Retinal pigment epithelial cell (primary cell): ENCODE measurements at places on chromosomes 7 and 10.

GRCh38 chr10:118167056-118167700 lies 120.4 kb upstream of the RAB11FIP2 start:
- peak; percentile 24 for DNase-seq

- DNase-seq: no peak
Observed at GRCh38 chr7:142896151-142896550, 10.6 kb upstream of the TRPV6 start.

GRCh38 chr10:128050936-128051335 lies 75.3 kb downstream of the MKI67 start:
- no peak for DNase-seq

DNA sequence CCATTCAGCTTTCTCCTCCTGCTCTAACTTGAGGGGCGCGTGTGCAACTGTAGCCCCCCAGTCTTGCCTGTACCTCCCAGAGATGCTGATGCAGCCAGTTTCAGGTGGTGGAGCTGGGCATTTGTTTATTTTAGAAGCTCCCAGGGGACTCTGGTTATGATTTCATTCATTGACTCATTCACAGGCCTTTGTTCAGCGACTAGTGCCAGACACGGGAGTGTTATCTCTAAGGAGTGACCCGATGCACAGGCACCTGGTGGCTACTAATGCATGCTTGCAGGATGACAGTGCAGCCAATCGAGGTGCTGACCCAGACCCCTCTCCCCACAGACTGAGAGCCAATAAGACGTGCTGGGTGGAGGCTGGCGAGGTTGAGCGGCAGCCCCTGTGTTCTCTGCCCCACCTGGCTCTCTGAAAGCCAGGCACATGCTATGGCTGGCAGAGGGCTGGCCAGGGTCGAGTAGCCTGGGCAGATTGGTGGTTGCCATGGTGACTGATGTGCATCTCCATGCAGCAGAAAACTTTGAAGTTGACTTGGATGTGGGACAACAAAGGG lies 19.7 kb upstream of the SLC18A2 start:
- no peak for DNase-seq

GRCh38 chr10:75100764-75101291 lies 10.6 kb upstream of the SAMD8 start:
- DNase-seq: no peak

- DNase-seq: no peak
Observed at GRCh38 chr10:31147210-31147608, 115.5 kb upstream of the ZNF438 start.

DNA sequence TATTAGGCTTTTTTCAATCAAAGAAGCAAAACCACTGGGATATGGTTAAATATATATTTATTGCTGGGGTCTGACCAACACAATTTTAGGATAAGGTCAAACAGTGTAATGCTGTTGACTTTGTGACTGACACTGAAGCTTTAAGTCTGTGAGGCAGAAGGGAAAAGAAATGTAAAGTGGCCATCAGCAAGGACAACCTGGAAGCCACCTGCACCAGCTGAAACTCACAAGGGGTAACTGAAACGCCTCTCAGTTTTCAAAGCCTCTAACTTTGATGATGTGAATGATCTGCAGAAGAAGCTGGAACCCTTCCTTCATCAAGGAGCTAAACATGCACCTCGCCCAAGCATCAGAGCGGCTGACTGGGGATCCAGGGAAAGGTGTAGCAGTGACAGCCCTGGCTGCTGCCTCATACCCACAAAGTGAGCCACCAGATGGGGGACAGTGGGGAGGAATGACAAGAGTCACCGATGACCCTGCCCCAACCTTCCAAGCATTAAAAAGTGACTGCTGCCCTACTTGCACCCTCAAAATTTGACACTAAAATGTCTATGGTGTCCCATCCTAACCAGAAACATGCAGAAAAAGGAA lies 284.9 kb upstream of the CNTNAP2 start:
- no peak for DNase-seq

DNA sequence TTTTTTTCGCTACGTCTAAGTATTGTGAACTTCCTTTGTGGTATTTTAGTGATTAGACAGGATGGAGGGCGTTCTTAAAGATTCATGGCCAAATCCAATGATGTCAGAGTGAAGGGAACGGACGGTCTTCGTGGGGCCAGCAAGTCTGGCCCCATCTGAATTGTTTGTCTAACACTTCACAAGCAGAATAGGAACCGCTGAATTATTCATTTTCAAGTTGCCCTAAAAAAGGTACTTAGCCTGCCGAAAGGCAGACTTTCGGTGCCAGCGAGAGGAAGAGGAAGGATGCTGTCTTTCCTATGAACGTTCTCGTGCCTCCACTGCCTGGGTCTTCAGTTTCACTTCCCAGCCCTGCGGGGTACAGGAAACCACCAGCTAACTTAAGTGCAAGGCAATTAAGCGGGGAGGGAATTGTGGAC lies 145.7 kb upstream of the SH2B2 start:
- DNase-seq: no peak

- no peak for DNase-seq
Observed at GRCh38 chr7:21763818-21764217, 181.9 kb downstream of the CDCA7L start.

DNA sequence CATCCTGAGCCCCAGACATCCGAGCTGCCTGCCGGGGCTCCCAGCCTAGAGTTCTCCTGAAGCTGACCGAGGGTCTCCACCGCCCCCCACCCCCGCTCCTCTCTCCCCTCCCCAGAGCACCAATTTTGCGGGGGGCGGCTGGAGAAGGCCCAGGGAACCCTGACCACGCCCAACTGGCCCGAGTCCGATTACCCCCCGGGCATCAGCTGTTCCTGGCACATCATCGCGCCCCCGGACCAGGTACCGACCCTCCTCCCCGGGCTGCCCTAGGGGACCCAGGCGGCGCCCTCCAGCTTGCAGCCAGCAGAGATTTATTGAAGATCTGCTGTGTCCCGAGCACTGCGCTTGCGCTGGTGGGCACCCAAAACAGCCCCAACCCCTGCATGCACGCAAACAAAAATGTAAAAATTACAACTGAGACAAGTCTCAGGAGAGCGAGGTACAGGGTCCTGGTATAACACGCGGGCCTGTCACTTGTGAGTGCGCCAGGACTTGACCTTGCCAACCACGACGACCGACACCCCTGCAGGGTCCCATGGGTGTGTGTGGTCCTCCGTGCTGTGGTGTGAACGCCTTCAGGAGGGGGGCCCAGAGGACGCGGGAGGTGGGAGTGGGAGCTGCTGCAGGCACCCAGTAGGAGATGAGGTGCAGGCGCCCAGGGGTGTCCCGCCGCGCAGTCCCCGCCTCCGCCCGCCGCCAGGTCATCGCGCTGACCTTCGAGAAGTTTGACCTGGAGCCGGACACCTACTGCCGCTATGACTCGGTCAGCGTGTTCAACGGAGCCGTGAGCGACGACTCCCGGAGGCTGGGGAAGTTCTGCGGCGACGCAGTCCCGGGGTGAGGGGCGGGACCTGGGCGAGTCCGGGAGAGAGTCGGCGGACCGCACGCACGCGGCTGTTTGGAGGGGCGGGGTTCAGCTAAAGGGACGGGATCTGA lies 3.1 kb downstream of the PCOLCE start:
- no peak for DNase-seq

DNA sequence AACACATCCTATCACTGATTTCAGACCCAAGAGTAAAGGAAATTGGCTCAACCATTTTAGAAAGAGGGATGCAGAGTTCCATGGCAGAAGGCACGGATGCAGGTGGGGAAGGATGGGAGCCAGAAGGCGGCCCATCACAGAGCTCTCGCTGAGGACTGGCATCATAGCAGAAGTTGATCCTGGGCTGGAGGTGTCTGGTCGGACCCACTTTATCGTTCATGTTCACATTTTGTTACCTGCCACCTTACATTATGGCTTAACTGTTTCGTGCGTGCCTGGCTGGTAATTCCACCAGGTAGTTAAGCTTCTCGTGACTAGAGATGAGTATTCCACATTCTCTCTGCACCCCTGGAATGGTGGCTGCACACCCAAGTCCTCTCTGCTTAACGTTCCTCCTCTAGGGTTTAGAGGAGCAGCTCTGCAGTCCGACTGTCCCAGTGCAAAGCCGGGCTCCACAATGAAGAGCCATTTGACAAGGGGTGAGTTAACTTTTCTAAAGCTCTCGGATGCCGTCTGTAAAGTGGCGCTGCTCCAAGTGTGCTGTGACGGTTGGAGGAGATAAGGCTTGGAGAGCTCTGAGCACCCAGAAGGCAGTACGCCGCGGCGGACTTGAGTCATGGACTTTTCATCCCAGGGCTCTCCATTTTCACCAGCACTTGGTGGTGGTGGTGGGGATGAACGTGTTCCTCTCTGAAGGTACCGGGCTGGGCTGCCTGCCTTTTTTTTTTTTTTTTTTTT lies 157.1 kb upstream of the SHH start:
- DNase-seq: no peak

GRCh38 chr10:94320285-94320914 lies 42.3 kb downstream of the NOC3L start:
- no peak for DNase-seq

GRCh38 chr7:326809-327232 lies 36.9 kb downstream of the FOXL3 start:
- no peak for DNase-seq

DNA sequence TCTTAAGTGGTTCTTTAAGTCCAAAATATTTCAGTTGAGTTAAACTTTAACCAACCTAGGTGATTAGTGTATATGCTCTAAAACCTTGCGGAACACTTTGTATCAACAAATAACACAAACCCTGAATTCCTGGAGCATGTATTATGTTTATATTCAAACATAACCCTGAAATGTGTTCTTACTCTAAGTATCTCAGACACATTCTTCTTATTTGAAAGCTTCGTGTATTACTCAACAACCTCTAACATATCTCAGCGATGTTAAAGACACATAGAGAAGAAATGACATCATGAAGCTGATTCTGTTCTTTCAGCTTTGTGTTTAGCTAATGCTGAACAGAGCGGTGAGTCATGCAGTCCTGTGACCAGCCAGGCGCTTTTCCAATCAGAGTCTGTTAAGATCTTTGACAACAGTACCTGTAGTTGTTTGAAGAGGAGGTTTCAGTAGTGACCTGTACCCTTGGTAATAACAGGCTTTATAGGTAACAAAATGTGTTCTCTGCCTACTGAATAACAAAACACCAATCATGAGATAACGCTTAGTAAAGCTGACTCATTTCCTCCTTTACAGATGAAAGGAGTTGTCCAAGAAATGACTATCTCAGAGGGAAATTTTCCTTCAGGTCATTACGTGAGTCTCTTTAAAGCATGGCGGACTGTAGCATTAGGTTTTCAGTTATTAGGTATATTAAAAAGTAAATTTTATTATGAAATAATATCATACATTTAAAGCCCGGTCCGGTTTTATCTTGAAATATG lies 67.3 kb upstream of the KLF6 start:
- peak; percentile 98 for DNase-seq

DNA sequence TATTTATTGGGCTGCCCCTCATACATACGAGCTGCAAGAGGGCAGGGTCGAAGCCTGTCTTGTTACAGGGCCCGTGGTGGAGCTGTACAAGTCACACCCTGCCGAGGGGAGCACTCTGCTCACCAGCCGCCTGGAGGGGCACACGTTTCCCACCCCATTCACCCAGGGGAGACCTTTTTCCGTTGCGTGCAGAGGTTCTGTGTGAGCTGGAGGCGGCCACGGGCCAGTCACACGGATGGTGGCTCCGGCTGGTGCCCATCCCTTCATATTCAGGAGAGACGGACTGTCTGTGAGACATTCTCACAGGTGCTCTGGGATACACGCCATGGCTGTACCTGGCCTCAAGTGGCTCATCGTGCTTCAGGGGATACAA lies 47.9 kb upstream of the FAM20C start:
- no peak for DNase-seq

DNA sequence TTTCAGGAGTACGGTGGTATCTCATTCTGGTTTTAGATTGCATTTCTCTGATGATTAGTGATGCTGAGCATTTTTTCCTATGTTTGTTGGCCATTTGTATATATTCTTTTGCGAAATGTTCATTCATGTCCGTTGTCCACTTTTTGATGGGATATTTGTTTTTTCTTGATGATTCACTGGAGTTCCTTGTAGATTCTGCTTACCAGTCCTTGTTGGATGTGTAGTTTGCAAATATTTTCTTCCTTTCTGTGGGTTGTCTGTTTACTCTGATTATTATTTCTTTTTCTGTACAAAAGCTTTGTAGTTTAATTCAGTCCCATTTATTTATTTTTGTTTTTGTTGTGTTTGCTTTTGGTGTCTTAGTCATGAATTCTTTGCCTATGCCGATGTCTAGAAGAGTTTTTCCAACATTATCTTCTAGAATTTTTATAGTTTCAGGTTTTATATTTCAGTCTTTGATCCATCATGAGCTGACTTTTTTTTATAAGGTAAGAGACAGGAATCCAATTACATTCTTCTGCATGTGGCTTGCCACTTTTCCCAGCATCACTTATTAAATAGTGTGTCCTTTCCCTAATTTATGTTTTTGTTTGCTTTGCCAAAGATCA lies 320.5 kb downstream of the MAGI2 start:
- no peak for DNase-seq

GRCh38 chr10:89600041-89600440 lies 45.0 kb downstream of the PANK1 start:
- DNase-seq: no peak

- no peak for DNase-seq
Observed at GRCh38 chr7:4139656-4140625, 542.2 kb upstream of the FOXK1 start.

DNA sequence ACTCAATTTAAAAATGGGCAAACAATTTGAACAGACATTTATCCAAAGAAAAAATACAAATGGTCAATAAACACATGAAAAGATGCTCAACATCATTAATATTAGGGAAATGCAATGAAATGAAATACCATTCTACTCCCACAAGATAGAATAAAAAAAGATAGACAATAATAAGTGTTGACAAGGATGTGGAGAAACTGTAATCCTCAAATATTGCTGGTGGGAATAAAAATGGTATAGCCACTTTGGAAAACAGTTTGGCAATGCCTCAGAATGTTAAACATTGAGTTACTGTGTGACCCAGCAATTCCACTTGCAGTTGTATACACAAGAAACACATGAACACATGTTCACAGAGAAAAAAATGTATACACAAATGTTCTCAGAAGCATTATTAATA lies 197.6 kb downstream of the RELN start:
- no peak for DNase-seq

DNA sequence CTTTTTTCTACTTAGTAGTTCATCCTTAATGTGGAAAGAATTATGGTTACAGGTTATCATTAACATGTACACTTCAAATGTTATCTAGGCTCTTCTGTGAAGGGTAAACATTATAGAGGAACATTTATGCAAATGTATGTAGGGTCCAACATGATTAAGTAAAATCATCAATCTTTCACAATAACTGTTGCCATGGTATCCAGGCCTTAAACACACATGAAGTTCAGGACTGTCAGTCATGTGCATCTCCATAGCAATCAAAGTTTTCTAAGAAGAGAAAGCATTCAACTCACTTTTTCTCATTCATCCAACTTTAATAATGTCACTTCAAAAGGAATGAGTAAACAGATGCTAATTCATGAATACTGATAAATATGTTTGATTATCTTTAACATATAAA lies 83.6 kb downstream of the DNAJC1 start:
- no peak for DNase-seq

GRCh38 chr10:54402576-54402975 lies 398.5 kb downstream of the PCDH15 start:
- peak; percentile 11 for DNase-seq

DNA sequence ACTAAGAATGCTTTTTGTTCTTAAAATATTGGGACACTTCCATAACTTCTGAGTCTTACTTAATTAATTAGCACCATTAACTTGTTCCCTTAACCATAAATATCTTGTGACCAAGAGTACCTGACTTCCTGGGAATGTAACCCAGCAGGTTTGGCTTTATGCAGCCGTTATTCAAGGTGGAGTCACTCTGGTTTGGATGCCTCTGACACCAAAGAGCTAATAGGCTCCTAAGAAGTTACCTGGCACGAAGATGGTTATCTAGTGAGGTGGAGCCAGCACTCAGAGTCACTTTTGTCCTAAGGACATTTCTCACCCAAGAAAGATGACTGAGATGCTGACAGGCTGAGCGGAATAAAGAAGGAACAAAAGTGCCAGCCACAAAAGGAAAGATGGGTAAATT lies 172.3 kb downstream of the C1GALT1 start:
- DNase-seq: no peak
